Stimulated activated CD4-positive, alpha-beta T cell treated with anti-CD3 and anti-CD28 coated beads, Interleukin-15, amount 100 ng/mL, for 48 hours (primary cell): ENCODE measurements at places on chromosomes 12 and 14.
A peak's percentile ranks its signal among the peaks of the same experiment; 100 is the strongest.

DNA sequence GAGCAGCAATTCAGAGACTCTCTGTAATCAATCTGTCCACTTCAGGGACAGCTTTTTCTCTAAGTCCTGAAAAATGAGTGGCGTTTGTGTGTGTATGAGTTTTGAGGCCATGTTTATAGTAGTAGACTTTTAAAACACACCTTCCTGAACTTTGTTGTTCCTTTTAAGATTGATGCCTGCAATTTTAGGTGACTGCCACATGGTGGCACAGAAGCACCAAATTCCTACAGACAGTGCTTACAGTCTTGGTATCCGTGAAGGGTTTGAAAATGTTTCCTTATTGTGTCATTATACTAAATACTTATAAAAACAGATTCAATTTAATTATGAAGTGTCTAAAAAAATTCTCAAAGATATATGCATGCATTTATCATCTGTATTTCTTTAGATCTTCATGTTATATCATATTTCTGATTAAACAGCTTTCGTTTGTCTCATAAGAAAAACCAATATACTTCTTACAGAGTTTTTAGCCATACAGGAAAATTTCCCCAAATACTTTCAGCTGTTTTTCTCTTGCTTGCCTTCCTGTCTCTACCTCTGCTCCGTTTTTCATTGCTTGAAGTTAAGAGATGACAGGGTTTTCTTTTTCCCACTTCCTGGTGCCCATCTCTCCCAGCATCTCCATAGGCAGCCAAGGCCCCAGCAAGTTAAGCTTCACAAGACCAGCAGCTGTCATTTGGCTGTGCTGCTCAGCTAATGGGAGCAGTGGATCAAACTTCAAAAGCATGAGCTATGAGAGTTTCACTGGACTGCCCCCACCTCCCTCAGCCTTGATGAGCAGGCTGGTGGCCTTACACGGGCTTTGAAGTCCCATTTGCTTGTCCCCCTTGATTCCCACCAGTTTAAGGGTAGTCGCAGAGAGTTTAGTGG is 259.6 kb downstream of the AKAP6 start:
- DNase-seq = no peak

- peak; percentile 48 for DNase-seq
These were observed 5.1 kb downstream of the CLMN start for GRCh38 chr14:95314609-95315008.

GRCh38 chr12:57890191-57891115 is 43.9 kb upstream of the CTDSP2 start:
- no peak for DNase-seq

DNA sequence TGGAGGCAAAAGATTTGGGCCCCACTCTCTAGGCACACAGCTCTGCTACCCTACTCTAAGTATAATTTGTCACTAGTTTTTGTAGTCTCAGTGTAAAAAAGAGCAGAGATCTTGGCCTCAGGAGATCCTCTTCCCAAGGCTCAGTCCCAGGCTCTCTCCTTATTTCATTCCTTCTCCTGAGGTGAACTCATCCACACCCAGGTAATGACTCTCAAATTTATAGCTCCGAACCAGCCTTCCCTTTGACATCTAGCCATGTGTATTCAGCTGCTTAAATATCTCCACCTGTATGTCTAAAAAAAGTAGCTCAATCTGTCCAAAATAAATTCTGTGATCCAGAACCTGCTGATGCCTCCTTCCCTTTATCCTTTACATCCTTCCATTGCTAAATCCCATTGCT is 173.5 kb upstream of the HIF1A start:
- no peak for DNase-seq

GRCh38 chr12:131829356-131829747 is 1.2 kb downstream of the MMP17 start:
- DNase-seq = no peak
